ENCODE measurements at places on chromosomes 4 and X. TPM values are rescaled to one million over a fixed set of nuclear protein-coding genes. Genes with fewer than 3 reads are reported as not detected.

The TRPC5OS gene
- polyA plus RNA-seq: not detected

The FGF5 gene
- 0.97 TPM for polyA plus RNA-seq

The CCDC149 gene
- 7.0 TPM for polyA plus RNA-seq

The LDB2 gene
- polyA plus RNA-seq: 10.4 TPM

The MAGEC2 gene
- polyA plus RNA-seq: not detected

The PITX2 gene
- polyA plus RNA-seq: 7.0 TPM

The ARHGAP36 gene
- not detected for polyA plus RNA-seq

The TMSB15C gene
- 3.8 TPM for polyA plus RNA-seq

The TMEM47 gene
- polyA plus RNA-seq: 45.1 TPM

The FAM53A gene
- 7.1 TPM for polyA plus RNA-seq

GRCh38 chrX:131025336-131025735, 32.8 kb upstream of the ARHGAP36 start:
- no peak overlapping the region for H3K4me3 ChIP-seq
- H3K4me1 ChIP-seq: no peaks in the 10 kb centered on the region
- H3K36me3 ChIP-seq: no peaks in the 10 kb centered on the region
- no peak overlapping the region for H3K27ac ChIP-seq
- H3K27me3 ChIP-seq: no peaks in the 10 kb centered on the region

GRCh38 chr4:11286533-11286932, 142.2 kb downstream of the HS3ST1 start:
- H3K36me3 ChIP-seq: no peaks in the 10 kb centered on the region
- H3K27me3 ChIP-seq: no peaks in the 10 kb centered on the region
- DNase-seq: no peak
- no peaks in the 10 kb centered on the region for H3K4me1 ChIP-seq
- H3K4me3 ChIP-seq: no peak overlapping the region

DNA sequence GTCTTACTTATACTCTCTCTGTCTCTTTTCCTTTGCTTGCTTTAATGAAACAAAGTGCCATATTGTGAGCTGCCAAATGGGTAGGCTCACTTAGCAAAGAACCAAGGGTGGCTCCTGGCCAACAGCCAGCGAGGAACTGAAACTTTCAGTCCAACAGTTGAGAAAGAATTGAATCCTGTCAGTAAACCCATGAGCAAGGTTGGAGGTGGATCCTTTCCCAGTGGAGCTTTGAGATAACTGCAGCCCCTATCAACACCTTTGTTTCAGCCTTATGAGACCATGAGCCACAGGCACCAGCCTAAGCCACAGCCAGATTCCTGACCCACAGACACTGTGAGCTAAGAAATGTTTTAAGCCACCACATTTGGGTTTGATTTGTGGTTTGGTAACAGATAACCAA, 362.2 kb downstream of the PDGFC start:
- no peaks in the 10 kb centered on the region for H3K36me3 ChIP-seq
- no peak overlapping the region for H3K4me3 ChIP-seq
- no peak overlapping the region for H3K27ac ChIP-seq
- no peak for DNase-seq
- H3K4me1 ChIP-seq: peaks cover 9% of the 10 kb centered on the region

- no peak overlapping the region for H3K4me3 ChIP-seq
- no peaks in the 10 kb centered on the region for H3K27me3 ChIP-seq
- peak; percentile 81 for DNase-seq
- no peak overlapping the region for H3K27ac ChIP-seq
- no peaks in the 10 kb centered on the region for H3K4me1 ChIP-seq
Observed at GRCh38 chr4:121484633-121485032, 103.8 kb upstream of the QRFPR start.

DNA sequence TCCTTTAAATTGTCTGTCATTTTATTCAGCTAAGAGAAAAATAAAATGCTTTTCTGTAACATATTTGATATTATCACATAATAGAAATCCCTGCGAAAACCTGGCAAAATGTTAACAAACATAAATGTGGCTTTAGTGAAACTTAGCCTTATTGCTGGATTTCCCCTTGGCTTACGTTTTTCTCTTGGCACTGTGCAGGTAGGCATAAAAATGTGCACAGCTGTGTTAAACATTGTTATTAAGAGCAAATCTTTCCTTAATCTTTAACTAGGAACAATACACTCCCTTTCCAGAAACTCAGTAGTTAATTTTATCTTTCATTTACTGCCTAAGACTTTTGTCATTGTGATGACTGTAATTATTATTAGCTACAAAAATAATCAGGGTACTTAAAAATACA, 202.4 kb upstream of the GNPDA2 start:
- peaks cover 23% of the 10 kb centered on the region for H3K4me1 ChIP-seq
- H3K27ac ChIP-seq: no peak overlapping the region
- no peaks in the 10 kb centered on the region for H3K36me3 ChIP-seq
- H3K4me3 ChIP-seq: no peak overlapping the region
- no peaks in the 10 kb centered on the region for H3K27me3 ChIP-seq

DNA sequence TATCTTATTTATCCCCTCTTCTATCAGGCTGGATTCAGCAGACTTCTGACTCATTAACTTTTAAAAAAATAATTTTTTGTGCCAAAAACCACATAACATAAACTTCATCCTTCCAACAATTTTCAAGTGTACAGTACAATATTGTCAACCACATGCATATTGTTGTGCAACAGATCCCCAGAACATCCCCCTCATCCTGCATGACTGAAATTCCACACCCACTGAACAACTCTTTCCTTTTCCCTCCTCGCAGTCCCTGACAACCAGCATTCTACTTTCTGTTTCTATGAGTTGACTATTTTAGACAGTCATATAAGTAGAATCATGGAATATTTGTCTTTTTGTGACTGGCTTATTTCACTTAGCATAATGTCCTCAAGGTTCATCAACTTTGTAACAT, 2.2 kb upstream of the MID2 start:
- no peaks in the 10 kb centered on the region for H3K36me3 ChIP-seq
- H3K27ac ChIP-seq: no peak overlapping the region
- peak; percentile 89 for DNase-seq
- H3K27me3 ChIP-seq: peaks cover 6% of the 10 kb centered on the region

- H3K4me3 ChIP-seq: no peak overlapping the region
- peak overlapping the region; percentile 21 for H3K27ac ChIP-seq
- DNase-seq: peak; percentile 74
- no peaks in the 10 kb centered on the region for H3K4me1 ChIP-seq
- H3K27me3 ChIP-seq: no peaks in the 10 kb centered on the region
- peaks cover 4% of the 10 kb centered on the region for H3K36me3 ChIP-seq
Observed at GRCh38 chrX:71541210-71542022, 8.5 kb downstream of the OGT start.

GRCh38 chr4:10982305-10982704, 297.7 kb upstream of the CLNK start:
- H3K36me3 ChIP-seq: no peaks in the 10 kb centered on the region
- DNase-seq: no peak
- no peak overlapping the region for H3K4me3 ChIP-seq
- no peaks in the 10 kb centered on the region for H3K4me1 ChIP-seq

GRCh38 chr4:85798012-85798770, 323.2 kb downstream of the ARHGAP24 start:
- no peaks in the 10 kb centered on the region for H3K27me3 ChIP-seq
- H3K4me3 ChIP-seq: no peak overlapping the region
- DNase-seq: no peak
- H3K27ac ChIP-seq: no peak overlapping the region

DNA sequence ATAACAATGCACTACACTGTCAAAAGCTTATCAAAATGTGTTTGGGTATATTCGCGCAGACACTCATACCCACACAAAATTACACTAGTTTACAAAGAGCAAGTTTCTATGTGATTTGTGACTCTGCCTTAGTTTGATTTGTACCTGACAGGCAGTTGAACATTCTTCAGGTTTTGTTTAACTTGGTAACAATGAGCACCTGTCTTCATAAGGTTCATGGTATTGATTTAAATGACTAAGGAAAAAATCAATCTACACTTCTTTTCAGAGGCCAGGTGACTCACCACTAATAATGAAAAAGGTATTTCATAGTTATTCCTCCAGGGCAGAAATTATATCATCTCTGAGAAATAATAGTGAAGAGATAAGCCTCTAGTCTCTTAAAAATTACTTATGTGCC, 1114.6 kb upstream of the AGA start:
- H3K4me1 ChIP-seq: no peaks in the 10 kb centered on the region
- DNase-seq: no peak
- H3K27ac ChIP-seq: no peak overlapping the region

DNA sequence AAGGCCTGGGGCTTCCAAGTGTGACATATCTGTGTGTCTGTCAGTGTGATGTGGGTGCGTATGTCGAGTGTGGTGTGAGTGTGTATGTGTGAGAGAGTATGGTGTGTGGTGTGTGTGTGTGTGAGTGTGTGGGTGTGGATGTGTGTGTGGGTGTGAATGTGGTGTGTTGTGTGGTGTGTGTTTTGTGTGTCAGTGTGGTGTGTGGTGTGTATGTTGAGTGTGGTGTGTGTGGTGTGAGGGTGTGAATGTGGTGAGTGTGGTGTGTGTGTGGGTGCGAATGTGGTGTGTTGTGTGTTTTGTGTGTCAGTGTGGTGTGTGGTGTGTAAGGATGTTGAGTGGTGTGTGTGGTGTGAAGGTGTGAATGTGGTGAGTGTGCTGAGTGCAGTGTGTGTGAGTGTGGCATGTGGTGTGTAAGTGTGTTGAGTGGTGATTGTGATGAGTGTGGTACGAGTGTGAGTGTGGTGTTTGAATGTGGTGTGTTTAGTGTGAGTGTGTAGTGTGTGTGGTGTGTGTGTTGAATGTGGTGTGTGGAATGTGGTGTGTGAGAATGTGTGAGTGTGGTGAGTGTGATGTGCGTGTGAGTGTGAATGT, 61.6 kb upstream of the SORCS2 start:
- no peak for DNase-seq
- no peak overlapping the region for H3K27ac ChIP-seq
- no peaks in the 10 kb centered on the region for H3K36me3 ChIP-seq
- H3K27me3 ChIP-seq: no peaks in the 10 kb centered on the region
- H3K4me1 ChIP-seq: peaks cover 14% of the 10 kb centered on the region

GRCh38 chr4:118941149-118941548, 52.5 kb downstream of the SYNPO2 start:
- H3K4me1 ChIP-seq: peaks cover 3% of the 10 kb centered on the region
- no peak for DNase-seq
- no peak overlapping the region for H3K4me3 ChIP-seq

GRCh38 chr4:100311181-100311580, 120.9 kb upstream of the DDIT4L start:
- DNase-seq: no peak
- peaks cover 3% of the 10 kb centered on the region for H3K4me1 ChIP-seq
- no peak overlapping the region for H3K27ac ChIP-seq
- H3K4me3 ChIP-seq: no peak overlapping the region

DNA sequence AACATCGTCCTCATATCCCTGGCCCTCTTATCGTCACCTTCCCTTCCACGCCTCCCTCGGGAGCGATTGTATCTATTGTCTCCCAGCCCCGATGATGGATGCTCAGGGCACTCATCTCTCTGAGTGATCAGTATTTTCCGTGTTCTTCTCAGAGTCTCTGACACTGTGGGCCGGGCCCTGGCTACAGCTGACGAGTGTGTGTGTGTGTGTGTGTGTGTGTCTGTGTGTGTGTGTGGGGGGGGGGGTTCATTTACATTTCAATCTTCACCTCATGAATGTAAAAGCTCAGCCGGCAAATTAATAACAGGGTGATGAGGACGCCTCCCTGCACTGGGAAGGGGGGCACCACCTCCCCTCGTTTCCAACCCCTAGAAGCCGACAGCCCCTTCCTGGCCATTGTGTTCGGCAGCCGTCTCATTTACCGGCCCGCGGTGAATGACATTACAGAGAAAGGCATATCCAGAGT, 159.5 kb downstream of the SHOX start:
- H3K4me1 ChIP-seq: no peaks in the 10 kb centered on the region
- H3K27me3 ChIP-seq: peaks cover 31% of the 10 kb centered on the region
- DNase-seq: no peak
- H3K36me3 ChIP-seq: no peaks in the 10 kb centered on the region
- no peak overlapping the region for H3K4me3 ChIP-seq
- no peak overlapping the region for H3K27ac ChIP-seq

DNA sequence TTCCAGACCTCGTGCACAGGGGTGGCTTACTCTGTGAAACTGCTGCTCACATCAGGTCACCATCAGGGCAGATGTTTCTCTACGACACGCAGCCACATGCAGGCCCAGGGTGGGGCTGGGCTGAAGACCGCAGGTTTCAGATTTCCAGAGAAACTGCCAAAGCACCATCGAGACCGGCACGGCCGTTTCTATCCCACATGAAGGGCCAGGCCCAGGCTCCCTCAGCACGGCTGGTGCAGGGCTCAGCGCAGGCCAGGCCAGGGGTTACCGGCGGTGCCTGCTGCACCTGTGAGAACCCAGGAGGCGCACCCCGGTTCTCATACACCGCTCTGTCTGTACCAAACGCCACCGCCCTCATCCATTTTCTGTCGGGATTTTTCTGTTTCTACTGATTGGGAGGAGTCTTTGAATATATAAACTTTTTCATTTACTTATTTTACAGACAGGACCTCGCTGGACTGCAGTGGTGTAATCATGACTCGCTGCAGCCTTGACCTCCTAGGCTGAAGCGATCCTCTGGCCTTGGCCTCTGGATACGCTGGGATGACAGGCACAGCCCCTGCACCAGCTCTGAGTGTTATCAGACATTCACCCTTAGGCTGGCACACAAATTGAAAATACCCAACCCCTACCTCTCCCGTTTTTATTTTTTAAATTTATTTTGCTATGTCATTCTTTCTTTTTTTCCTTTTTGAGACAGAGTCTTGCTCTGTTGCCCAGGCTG, 17.1 kb downstream of the CTBP1 start:
- no peak overlapping the region for H3K4me3 ChIP-seq
- H3K27ac ChIP-seq: no peak overlapping the region
- H3K4me1 ChIP-seq: no peaks in the 10 kb centered on the region
- peaks cover 12% of the 10 kb centered on the region for H3K36me3 ChIP-seq

DNA sequence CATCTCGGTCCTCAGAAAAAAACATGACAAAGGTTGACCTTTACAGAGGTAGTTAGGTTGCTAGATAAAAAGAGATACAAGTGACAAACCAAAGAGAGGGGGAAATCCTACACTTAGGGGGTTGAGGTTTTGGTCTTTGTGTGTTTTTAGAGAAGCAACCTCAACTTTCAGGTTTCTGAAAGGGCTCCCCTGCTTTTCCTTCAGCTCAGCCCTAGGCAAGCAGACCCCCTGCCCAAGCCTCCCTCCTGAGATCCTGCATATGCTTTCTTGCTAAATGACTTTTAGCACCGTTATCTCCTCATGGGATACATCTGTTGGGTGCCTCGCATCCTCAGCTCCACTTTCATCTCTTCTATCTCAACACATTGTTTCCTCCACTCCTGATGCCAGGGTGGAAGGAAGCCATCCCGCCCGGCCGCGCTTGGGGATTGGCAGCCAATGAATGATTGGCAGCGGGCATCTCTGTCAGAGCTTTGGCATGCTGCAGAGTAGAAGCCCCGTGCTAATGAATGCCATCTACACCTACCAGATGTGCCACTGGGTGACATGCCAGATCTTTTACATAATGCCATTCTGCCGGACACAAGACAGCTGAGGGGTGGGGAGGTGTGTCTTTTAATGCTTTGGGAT, 15.0 kb upstream of the PRDM8 start:
- no peak for DNase-seq
- peaks cover 48% of the 10 kb centered on the region for H3K27me3 ChIP-seq
- peaks cover 3% of the 10 kb centered on the region for H3K4me1 ChIP-seq
- H3K36me3 ChIP-seq: no peaks in the 10 kb centered on the region
- no peak overlapping the region for H3K4me3 ChIP-seq
- no peak overlapping the region for H3K27ac ChIP-seq

- H3K4me1 ChIP-seq: no peaks in the 10 kb centered on the region
- no peaks in the 10 kb centered on the region for H3K27me3 ChIP-seq
- no peaks in the 10 kb centered on the region for H3K36me3 ChIP-seq
- no peak overlapping the region for H3K27ac ChIP-seq
Observed at GRCh38 chr4:32932156-32932555, 2212.0 kb downstream of the PCDH7 start.

GRCh38 chr4:58475097-58475496, 1364.9 kb upstream of the IGFBP7 start:
- no peaks in the 10 kb centered on the region for H3K4me1 ChIP-seq
- no peak overlapping the region for H3K4me3 ChIP-seq
